ENCODE measurements at places on chromosomes 12 and 14.
A peak's percentile ranks its signal among the peaks of the same experiment; 100 is the strongest.

GRCh38 chr14:77067632-77068516 lies 30.2 kb upstream of the CIPC start:
- DNase-seq: peak; percentile 78

GRCh38 chr14:53564870-53565269 lies 391.8 kb downstream of the BMP4 start:
- no peak for DNase-seq

- DNase-seq: no peak
Measured at GRCh38 chr12:65074932-65075331, 46.2 kb downstream of the WIF1 start.

DNA sequence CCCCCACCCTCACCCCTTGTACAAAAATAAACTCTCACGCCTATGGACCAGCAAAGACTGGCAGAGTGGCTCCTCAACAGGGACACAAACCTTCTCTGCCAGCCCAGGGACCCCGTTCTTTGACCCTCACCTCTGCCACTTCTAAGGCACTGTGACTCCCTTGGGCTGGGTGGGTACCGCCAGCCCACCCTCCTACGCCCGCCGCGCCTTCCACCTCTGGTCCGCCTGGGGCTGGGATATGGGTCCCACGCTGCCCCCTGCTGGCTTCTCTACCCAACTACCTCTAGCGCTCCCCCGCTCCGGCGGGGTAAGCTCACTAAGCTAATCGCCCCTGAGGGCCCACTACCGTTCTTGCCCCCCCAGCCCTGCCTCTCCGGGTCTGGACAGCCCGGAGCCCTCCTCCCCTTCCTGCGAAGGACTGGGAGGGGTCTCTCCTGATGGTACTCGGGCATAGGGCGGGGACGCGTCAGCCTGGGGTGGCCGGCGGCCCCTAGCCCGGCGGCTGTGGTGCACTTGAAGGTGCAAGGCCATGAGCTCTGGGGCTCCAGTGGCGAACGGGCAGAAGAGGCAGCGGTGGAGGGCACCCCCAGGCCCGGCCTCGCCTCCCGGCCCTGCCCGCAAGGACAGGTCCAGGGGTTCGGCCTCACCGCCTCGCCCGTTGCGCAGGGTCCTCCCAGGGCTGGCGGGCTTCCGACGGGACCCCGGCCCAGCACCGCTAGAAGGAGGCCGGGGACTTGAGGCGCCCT lies 8.1 kb downstream of the ZNF219 start:
- DNase-seq: no peak

DNA sequence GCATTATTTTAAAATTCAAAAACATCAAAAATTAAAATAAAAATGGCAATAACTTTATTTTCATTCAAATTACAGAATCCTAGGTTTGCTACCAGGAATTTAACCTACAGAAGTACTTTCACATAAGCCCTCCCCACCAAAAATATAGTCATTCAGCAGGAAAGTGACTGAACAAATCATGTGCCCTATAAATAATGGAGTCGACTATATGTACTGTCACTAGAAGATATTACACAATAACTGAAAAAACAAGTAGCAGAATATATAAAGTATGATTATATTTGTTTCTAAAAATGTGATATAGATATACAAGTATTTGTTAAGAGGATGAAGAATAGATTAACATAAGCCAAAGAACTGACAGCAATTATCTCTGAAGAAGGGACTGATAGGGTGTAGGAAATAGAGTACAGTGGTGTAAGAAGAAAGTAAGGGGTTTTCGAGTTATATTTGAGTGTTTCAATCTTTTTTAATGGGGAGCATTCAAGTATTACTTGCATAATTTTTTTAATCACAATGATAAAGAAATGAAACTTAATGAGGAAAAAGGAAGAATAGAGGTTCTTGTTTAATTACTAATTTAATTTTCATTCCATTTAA lies 7.9 kb downstream of the C2CD5 start:
- no peak for DNase-seq

GRCh38 chr12:109736552-109737108 lies 23.0 kb downstream of the FAM222A start:
- DNase-seq: no peak

GRCh38 chr12:92341065-92341668 lies 195.5 kb upstream of the BTG1 start:
- no peak for DNase-seq

DNA sequence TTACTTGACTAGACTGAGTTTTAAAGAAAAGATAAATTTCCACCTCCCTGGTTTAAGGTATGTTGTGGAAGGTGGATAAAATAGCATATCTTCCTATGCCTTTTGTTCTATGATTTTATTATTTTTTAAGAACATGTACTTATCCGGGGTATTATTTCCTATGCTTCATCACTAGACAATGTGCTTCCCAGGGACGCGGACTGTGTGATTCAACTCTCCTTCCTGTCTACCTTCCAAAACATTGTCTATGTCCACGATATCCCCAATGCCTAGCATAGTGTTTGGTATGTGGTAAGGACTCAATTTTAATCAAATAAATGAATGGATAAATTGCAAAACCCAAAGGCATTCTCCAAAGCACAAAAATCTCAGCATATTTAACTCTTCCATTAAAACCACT lies 8.3 kb upstream of the CCND2 start:
- no peak for DNase-seq

DNA sequence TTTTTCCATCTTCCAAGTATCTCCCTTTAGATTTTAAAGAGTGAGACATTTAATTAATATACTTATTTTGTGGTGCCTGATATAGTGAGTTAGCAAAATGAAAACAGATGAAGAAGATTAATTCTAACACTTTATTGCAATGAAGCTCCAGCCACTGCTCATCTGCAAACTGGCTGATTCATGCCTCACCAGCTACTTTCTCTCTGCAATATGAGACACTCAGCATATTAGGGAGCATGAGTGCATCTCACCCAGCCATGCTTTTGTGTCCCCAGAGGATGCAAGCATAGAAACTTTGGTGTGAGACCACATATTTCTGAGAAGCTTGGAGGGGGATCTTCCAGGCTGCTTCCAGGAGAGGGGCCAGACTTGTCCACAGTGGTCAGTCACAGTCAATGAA lies 148.6 kb downstream of the BMP4 start:
- no peak for DNase-seq

DNA sequence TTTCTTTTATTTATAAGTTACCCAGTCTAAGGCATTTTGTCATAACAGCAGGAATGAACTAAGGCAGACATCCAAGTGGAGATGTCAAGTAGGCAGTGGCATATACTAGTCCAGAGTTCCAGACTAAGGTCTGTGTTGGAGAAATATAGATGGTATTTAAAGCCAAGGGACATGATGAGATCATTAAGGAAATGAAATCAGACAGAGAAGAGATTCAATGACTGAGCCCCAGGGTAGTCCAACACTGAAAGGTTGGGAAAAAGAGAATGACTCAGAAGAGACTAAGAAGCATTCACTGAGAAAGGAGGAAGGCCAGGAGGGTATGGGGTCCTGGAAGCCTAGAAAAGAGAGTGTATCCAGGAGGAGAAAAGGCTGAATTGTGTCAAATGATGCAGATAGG lies 442.2 kb upstream of the CCDC196 start:
- DNase-seq: no peak

- no peak for DNase-seq
Measured at GRCh38 chr14:104705340-104706047, 16.1 kb downstream of the INF2 start.

GRCh38 chr12:123472438-123472849 lies 14.5 kb downstream of the SNRNP35 start:
- DNase-seq: no peak

DNA sequence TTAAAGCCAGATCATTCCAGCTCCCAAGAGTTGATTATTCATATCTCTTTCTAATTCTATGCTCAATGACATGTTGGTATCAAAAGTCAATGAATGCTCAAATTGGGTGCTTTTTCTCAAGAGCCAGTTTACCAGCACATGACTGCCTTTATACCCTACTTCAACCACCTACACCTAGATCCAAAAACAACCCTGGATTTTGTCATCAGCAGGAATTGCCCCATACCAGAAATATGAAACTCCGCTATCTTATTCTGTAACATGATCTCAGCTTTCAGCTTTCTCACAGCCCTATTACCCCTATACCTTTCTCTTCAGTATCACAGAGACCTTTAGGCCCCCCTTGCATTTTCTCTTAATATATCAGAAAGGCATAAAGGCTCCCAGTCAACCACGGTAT lies 32.3 kb upstream of the ESR2 start:
- no peak for DNase-seq

DNA sequence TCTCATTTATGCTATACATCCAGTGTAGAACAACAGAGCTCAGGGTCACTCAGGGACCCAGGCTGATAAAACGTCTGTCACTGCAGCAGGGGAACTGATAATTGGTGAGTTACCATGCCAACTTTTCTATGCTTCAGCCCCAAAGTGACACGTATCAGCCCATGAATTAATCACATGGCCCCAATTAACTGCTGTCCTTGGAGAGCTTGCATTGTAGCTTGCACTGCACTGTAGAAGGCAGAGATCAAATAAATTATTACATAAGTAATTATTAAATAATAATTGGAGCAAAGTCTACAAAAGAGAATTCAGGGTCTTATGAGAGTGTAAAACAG lies 144.6 kb downstream of the SUDS3 start:
- no peak for DNase-seq

DNA sequence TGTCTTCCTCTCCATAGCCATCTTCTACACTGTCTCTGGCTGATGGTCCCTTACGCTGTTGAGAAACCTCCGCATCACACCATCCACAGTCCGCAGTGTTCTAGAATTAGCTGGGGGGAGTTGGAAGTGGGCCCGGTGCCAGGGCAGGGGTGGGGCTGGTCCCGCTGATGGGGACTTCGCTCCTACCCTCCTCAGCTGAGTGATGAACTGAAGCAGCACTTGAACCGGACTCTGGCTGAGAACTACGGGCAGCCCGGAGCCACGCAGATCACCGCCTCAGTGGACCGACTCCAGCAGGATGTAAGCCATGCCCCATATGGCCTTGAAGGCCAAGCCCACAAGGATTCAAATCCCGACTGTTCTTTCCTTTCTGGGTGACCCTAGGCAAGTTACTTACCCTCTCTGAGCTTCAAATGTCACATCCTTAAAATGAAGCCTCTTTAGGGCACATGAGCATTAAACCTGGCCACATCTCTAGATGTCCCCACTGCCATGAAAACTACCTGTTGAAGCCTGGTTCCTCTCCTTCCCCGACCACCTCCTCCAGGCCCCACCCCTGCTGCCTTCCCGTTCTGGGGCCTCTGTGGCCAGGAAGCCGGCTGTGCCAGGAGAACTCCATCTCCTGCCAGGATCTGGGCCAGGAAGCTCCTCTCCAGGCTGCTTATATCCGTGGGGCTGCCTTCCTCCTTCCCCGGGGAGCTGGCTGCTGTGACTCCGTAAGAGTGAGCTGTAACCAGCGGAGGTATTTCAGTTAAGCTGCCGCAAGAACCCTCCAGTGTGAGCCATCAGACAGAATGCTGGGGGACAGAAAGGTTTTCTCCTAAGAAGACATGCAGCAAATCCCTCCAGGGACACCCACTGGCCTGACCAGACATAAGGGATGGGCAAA lies 53.1 kb downstream of the TSPAN11 start:
- DNase-seq: no peak

DNA sequence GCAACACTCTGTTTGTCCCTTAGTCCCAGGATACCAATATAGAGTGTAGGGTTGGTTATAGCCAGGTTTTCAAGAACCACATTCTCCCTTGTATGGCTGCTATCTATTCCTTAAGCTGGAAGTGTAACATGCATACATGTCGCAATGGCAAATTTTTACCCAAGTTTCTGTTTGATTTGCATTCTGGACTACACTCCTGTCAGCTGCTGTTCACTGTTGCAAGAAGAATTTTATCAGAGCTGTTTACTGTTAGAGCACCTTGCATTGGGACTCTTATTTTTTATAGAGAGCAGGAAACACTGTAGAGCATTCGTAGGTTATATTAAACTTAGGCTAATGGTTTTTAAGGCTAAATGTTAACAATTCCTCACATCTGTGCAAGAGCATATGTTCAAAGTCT lies 376.0 kb upstream of the LRFN5 start:
- DNase-seq: no peak

DNA sequence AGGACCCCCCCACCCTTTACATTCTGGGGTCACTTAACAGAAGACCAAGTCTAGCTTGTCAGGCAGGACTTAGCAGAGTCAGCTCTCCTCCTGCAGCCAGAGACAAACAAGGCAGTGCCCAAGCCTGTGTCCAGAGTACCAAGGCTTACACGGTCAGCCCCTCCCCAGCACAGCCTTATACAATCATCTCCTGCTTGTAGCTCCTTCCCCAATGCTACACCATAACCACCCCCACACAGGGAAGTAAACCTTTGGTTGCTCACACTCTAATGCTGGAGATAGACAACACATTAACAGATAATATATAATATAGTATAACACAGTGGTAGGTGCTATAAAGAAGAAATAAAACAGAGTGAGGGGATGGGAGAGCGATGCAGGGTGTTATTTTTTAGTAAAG lies 175.4 kb upstream of the PWP1 start:
- no peak for DNase-seq

GRCh38 chr12:127445581-127446139 lies 821.3 kb upstream of the TMEM132C start:
- DNase-seq: no peak

DNA sequence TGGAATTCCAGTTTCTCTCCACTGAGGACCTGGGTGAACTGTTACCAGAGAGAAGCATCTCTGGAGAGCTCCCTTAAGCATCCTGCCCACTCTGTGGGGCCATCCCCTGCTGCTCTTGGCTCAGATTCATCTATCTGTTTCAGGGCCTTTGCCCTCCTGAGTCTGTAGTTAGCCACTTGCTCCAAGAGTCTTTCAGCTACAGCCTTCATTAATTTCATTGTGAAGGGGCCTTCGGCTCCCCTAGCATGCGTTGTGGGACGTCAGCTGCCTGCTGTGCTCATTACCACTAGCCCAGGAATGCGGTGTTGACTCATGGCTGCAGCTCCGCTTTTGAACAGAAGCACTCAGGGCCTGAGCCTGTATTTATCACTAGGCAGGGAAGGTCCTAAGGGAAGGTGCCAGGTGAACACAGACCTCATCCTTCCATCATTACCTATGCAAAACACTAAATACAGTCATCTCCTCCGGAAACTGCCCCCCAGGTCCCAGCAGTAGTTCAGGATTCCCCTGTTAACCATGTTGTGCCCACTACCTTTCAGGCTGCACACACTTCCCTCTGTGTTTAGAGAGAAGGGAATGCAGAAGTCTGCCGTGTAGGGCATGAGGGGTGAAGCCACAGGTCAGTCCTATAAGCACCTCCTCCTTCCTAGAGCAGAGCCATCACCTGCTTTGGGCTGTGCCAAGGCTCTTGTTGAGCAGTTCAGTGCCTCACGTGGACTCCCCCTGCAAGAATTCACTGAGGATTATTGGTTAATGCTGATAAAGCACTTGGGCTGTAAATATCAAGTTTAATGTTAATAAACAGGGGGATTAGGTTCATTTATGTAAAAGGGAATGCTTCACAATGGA lies 191.4 kb downstream of the CACNA1C start:
- peak; percentile 49 for DNase-seq
